Natural killer cell treated with Interleukin-12 subunit alpha and Interleukin-12 subunit beta and Interleukin-15 and Interleukin-18, amount 100 ng/mL, for 72 hours (primary cell): ENCODE measurements at places on chromosomes 7 and 10. TPM values are rescaled to one million over a fixed set of nuclear protein-coding genes. Genes with fewer than 3 reads are reported as not detected.

- H3K36me3 ChIP-seq: no peaks in the 10 kb centered on the region
- no peak overlapping the region for H3K4me3 ChIP-seq
- H3K27ac ChIP-seq: no peak overlapping the region
- H3K27me3 ChIP-seq: peaks cover 18% of the 10 kb centered on the region
Observed at GRCh38 chr7:156898938-156899337, 6.0 kb upstream of the LMBR1 start.

- no peaks in the 10 kb centered on the region for H3K27me3 ChIP-seq
- peaks cover 8% of the 10 kb centered on the region for H3K36me3 ChIP-seq
- no peak for DNase-seq
- H3K4me1 ChIP-seq: peaks cover 38% of the 10 kb centered on the region
Observed at GRCh38 chr10:69181433-69181832, 1.4 kb downstream of the SUPV3L1 start.

DNA sequence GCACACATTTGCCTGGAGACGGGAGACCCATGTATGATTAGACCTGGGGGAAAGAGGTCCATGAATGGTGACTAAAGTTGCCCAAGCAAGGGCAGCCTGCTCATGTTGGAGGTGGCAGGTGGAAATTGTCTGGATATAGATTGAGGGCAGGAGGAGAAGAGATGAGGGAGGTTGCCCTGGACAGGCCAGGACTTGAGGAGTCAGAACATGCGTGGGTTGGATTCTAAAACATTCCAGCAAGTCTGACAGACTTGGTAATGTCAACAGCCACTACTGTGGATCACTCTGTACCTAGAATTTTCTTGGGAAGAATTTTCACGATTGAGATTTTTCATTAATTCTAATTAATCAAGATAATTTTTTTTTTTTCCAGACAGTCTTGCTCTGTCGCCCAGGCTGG is 19.1 kb upstream of the SVOPL start:
- H3K27me3 ChIP-seq: peaks cover 16% of the 10 kb centered on the region
- no peak overlapping the region for H3K4me3 ChIP-seq
- peaks cover 8% of the 10 kb centered on the region for H3K4me1 ChIP-seq
- DNase-seq: no peak
- no peaks in the 10 kb centered on the region for H3K36me3 ChIP-seq

DNA sequence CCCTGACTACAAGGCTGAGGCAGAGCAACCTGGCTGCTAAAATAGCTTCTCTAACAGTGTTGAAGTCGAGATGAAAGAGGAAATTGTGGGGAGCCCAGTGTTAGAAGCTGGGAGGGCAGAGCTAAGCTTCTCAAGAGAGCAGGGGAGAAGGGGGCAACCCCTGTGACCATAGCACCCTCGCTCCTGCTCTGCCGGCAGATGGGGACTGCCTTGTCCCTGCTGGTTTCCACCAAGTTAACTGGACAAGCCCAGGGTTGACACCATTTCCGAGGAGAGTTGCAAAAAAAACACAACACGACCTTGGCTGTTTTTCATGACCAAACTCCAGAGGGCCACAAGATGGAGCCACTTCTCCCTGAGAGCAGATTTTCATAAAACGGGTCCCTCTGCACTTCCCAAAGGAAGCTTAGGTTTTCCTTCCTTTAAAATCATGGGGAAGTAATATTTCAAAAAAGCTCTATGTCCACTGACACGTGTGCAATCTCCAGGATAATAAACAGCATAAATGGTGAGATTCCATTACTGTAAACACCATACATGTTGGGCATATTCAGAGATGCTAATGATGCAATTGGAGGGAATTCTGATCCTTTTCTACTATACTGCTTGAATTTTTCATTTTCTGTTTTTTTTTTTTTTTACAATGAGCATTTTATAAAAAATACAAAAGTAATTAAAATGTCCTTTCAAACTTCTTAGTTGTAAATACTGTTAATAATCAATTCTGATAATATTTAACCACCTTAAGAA is 140.4 kb downstream of the PIP4K2A start:
- H3K4me3 ChIP-seq: peak overlapping the region; percentile 11
- peaks cover 52% of the 10 kb centered on the region for H3K4me1 ChIP-seq
- peaks cover 24% of the 10 kb centered on the region for H3K36me3 ChIP-seq
- H3K27ac ChIP-seq: peak overlapping the region; percentile 9
- peak; percentile 67 for DNase-seq

GRCh38 chr10:133565441-133566294 is at the start of gene SYCE1:
Gene SYCE1 (minus strand): TSS chr10:133565583. CDS start chr10:133565529, 54 bp downstream.
- H3K36me3 ChIP-seq: no peaks in the 10 kb centered on the region
- no peak for DNase-seq
- H3K27me3 ChIP-seq: peaks cover 10% of the 10 kb centered on the region
- H3K4me1 ChIP-seq: no peaks in the 10 kb centered on the region
- no peak within 1 kb of the TSS for H3K4me3 ChIP-seq

DNA sequence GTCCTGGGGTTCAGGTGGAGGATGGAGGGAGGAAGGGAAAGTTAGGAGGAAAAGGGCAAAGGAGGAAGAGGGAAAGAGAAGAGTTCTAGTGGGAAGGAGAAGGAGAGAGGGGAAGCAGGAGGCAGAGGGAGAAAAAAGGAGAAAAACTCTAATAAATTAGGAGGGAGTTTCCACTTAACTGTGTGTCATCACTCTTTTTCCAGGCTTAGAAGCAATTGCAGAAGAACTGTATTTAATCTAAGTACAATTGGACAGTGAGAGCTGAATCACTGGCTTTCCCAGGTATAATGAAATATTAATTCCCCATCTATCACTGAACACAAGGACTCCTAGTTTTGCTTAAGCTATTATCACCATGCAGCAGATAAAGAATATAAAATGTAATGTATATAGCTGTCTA is 76.8 kb downstream of the CREB3L2 start:
- no peak overlapping the region for H3K4me3 ChIP-seq
- peaks cover 36% of the 10 kb centered on the region for H3K4me1 ChIP-seq
- peak overlapping the region; percentile 79 for H3K27ac ChIP-seq
- H3K27me3 ChIP-seq: no peaks in the 10 kb centered on the region

DNA sequence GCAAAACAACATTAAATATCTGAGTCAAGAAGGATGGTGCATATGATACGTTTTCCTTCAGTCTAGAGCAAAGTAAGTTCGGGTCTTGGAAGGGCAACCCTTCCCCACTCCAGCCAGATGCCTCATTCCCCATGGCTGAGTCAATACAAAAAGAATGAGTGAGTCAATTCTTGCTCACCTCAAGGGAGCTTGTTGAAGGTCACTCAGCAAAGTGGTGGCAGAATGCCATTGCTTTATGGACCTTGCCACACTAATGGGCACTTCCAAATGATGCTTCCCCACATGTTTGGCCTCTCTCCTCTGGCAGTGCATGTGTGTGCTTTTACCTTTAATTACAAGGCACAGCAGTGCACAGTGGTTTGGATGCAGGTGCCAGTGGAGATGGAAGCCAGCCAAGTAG is 296.5 kb downstream of the SORCS3 start:
- no peaks in the 10 kb centered on the region for H3K4me1 ChIP-seq
- H3K27ac ChIP-seq: no peak overlapping the region
- peaks cover 18% of the 10 kb centered on the region for H3K27me3 ChIP-seq
- no peak overlapping the region for H3K4me3 ChIP-seq
- no peak for DNase-seq

DNA sequence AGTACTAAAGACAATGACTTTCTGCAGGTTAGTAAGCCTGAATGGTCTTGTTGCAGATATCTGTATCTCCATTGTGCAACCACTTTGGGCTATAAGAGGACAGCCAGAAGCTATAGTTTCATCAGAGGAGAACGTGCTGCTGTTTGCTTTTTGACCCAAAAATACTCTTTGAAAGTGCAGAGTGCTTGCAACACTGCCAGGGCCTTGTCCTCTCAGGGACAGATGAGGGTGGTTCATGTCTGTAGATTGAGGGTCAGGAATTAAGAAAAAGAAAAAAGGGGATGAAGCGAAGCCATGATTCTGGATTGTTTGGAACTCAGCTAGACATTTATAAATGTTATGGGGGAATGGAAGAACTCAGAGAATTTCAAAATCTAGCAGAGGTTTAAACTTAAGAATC is 212.5 kb downstream of the SEC23IP start:
- no peaks in the 10 kb centered on the region for H3K4me1 ChIP-seq
- H3K36me3 ChIP-seq: no peaks in the 10 kb centered on the region
- H3K27ac ChIP-seq: no peak overlapping the region
- no peak for DNase-seq
- H3K27me3 ChIP-seq: peaks cover 23% of the 10 kb centered on the region
- H3K4me3 ChIP-seq: no peak overlapping the region

UTF1 gene
- not detected for total RNA-seq

AKR1C4 gene
- total RNA-seq: not detected

CALHM3 gene
- total RNA-seq: not detected
